GM12891 (cell line): ENCODE measurements at places on chromosomes 5 and 9.

- DNase-seq = no peak
Observed at GRCh38 chr9:90099262-90099963, 494.6 kb downstream of the GADD45G start.

DNA sequence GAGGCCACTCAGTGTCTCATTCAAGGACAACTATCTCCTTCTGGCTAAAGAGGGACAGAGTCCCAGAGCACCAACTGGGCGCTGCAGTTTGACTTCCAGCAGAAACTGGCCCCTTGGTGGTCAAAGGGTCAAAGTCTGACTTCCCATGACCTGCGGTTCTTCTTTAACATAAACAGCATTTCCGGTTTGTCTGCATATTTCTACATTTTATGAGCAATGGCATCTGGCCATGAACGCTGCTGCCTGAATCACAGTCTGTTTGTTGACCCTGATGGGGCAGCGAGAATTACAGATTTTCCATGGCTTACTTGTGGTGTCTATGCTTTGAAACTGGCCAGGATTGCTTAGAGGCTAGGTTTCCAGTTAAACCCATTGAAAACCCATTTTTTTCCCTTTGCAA, 1.3 kb downstream of the TNFSF15 start:
- no peak for DNase-seq

- no peak for DNase-seq
Observed at GRCh38 chr9:111078391-111079038, 40.2 kb upstream of the LPAR1 start.

GRCh38 chr5:9201761-9202160, 344.1 kb downstream of the SEMA5A start:
- no peak for DNase-seq

DNA sequence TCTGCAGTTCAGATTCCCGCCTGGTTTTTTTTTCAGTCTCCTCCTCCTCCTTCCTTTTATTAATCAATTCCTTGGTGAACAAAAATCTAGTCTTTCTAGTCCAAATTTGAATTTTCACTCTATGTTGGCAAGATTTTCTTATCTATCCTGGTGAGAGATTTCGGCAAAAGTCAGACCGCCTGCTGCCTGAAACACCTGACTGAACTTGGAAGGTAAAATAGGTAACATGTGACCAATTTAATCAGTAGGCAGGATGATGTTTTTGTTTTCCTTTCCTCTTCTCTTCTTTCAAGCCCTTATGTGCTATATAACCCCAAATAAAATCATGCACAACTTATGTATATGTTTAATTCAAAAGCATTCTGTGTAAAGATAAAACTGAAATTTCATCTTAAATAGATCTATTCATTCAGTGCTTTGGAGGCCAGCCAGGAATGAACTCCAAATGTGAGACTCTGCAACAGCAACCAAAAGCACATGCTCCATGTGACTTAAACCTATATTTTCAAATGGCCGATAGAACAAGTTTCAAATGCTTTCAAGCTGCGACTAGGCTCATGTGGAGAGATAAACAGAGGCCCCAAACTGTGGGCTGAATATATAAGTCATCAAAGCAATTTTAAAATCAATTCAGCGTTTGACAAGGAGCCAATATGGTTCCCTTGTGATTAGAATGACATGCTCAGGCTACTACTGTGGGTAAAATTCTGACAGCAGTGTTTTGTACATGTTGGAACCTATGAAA, 100.4 kb upstream of the SEMA6A start:
- no peak for DNase-seq

- no peak for DNase-seq
Observed at GRCh38 chr9:86636519-86636918, 282.3 kb upstream of the TUT7 start.

DNA sequence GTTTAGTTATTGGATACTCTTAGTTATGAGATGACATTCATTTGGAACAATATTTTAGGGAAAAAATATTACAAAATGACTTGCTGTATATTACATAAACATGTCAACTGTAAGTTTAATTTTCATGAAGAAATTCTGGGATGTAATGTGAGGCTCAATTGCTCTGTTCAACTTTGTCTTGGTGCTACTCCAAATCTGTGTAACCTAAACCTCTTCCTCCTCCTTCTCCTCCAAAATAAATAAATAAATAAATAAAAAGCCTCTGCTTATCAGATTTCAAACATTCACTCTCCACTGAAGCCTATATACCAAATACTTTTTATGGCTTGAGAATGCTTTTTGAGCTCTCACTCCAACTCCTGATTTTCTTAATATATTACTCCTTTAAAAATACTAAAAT, 27.7 kb downstream of the ACTBL2 start:
- no peak for DNase-seq

DNA sequence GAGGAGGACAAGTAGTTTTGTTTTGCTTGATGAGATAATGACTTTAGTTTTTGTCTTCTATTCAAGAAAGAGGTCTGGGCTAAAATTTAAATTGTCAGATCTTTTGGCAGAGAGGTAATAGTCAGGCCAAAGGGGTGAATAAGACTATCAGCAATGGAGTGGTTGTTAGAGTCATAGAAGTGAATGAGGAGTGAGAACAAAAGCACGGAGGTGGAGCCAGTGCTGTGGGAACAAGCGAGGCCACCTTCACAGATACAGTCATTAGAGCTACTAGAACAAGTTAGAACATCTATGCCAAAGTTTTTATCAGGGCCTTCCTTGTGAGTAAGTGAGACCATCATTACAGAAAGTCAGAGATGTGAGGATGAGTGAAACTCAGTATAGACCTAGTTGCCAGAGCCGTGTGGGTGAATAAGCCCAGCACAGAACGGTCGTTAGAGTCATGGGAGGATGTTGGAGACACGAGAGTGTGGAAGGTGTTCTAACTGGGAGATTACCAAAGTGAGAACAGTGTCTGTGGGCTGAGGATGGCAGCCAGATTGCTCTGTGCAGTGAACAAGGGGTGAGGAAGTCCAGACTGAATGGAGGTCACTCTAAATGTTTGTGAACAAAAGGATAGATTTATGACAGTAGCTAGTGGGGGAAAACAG, 135.1 kb downstream of the RPS23 start:
- no peak for DNase-seq

GRCh38 chr9:8025551-8025950, 226.0 kb upstream of the DMAC1 start:
- DNase-seq = no peak

DNA sequence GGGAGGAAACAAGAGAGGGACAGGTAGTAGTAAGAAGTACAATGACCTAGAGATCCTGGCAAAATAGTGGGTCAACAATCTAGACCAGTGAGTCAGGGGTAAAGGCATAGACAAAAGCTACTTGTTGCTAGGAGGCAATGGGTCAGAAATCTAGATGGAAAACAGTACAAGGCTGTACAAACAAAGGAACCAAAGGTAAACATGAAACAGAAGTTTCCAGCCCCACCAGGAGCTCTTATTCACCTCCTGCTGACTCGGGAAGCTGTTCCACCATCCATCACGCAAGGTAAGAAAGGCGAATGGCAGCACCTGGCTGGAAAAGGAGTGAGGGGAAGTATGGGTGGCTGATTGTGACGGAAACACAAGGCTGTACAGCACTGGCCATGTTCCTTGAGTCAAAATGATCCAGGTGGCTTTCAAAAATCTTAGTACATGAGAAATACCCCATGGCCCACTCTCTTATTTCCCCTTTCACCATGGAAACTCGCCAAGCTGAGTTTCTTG, 70.5 kb upstream of the RAI14 start:
- DNase-seq = no peak

DNA sequence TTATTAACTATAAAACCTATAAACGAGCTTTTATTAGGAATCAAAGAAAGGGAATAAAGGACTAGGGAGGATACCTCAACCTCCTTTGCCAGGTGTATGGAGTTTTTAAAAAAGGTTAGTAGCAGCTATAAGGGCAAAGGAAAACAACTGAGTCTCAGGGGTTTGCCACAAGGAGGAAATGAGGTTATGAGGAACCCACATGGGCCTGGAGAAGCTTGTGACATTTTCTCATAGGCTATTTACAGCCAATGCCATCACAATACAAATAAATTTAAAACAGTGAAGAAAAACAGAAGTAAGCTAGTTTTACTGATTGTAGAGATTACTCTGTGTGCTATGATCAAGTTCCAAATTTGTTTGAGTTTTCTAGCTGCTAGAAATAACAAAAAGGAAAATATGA, 92.6 kb downstream of the CDKN2A start:
- no peak for DNase-seq
